ENCODE measurements at places on chromosomes 12 and 14.
A peak's percentile ranks its signal among the peaks of the same experiment; 100 is the strongest.

DNA sequence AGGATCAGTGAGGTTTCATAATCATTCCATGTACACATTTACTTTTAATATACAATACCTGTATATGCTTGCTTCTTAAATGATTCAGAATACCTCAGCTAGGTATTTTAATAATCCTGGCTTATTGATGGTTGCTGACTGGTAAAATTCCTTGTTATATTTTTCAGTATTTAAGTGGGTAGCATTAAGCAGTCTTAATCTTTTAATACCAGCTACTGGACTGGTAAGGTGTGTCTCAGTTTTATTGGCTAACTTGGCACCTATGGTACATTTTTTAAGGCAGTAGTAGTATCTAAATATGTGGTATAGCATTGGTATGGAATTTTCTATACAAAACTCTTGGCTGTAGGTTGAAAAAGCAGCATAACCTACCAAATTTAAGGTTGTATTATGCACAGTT lies 96.6 kb downstream of the RAD52 start:
- no peak for DNase-seq

DNA sequence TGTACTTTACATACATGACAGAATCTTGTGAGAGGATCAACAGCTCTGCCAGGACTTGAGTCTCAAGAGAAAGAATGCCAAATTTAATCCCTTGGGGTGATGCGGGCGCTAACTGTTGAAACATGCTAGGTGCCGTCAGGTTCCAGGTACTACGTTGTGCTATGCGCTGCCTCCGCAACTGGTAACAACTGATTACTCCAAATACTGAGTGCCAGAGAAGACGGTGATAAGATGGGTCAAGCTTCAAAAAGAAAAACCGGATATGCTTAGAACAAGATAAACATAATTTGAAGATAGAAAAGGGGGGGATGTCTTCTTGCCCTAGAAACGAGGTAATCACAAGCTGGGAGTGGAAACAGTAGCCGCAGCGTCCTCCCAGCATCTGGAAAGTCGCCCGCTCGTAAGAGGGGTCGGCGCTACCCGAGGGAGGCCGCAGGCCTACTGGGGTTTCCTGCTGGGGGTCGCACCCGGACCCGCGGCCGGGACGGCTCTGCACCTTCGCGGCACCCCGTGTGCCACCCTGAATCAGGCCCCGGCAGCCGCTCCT lies 678 bp downstream of the ZBTB25 start:
- no peak for DNase-seq

- DNase-seq = no peak
These were observed 483 bp upstream of the NR1H4 start for GRCh38 chr12:100473050-100473715.

GRCh38 chr12:52829986-52830770 lies 3.9 kb downstream of the KRT79 start:
- DNase-seq = no peak

DNA sequence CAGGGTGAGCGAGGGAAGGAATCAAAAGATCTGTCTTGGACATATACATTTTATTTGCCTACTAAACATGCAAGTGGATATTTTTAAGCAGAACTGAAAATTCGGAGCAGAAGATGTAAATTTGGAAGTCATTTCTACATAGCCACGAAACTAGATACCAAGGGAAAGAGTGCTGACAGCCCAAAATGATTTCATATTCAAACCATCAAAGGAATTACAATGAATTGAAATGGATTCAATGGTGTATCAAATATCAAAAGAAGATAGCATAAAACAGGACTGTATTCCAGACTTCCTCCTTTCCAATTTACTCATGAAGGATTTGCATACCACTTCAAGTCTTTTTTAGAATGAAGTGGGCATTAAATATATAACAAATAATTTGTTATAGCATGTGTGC lies 313.5 kb upstream of the KITLG start:
- no peak for DNase-seq

GRCh38 chr12:96402061-96402460 lies 1.8 kb upstream of the CDK17 start:
- DNase-seq = no peak

DNA sequence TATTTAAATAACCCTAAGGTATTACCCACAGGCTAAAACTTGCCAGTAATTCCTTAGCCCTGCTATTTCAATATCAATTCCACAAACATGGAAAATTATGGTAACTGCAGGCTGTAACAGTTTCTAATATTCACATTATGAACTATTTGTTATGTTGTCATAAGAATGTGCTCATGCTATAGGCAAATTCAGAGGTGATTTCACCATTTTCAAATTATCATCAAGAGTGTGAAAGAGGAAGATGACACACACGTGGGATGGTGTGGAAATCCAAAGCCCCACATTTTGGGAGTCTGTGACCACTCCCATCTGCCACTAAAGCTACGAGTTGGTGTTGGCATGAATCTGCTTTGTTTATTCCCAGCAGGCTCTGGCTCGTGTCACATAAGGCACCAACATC lies 5.9 kb upstream of the MYO1A start:
- DNase-seq = no peak

DNA sequence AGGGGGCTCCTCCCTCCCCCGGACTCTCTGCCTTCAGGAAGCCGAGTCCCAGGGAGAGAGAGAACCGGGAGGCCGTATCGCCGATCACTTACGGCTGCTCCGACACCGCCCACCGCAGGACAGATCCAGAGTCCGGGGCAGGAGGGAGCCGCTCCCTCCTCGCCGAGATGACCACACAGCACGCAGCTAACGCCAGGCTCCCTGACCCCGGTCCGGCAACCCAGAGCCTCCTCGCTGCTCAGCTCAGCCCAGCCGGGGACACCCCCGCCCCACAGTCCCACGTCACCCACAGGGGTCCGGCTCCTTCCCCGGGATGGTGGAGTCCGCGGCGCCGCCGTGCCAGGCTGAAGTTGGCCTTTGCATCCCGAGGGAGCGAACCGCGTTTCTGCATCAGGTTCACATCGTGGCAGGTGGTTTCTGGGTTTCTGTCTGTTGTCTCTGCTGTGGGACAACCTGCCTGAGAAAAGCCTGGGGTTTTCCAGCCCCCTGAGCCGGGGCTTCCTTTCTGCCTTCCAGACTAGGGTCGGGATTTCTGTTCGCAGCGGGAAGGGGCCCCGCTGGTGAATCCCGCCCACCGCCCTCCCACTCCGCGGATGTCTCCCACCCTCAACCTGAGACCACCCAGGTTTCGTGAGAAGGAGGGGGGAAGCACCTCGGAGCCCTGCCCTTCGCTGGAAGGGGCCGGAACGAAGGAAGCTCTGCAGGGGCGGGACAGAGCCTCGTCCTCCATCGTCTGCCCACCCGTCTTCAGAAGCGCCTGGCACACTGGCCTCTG lies 61.2 kb downstream of the NOC4L start:
- no peak for DNase-seq

DNA sequence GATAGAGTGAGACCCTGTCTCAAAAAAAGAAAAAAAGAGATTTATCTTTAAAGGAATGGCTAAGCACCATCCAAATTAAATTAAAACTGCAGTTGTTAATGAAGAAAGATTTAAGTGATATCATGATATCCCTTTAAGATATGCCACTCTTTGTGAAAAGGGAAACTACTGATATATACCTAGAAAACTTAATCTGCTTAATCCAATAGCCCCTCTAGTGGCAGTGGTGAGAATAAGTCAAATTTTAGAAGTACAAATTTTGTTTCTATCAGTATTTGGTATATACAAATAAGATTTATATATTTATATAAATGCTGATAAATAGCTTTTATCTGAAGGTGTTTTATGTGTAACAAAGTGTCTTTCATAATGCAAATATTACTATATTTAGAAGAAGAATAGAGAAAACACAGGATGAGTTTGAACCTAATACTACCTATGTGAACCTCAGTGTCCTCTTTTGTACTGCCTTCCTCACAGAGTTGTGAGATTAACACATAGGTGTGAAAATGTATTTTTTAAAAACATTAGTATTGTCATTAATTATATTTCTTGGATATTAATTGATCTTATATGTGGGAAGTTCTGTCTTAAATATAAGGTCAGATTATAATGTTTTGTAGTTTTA lies 51.4 kb upstream of the GARIN2 start:
- no peak for DNase-seq

- DNase-seq = peak; percentile 86
These were observed 34.8 kb downstream of the NFKBIA start for GRCh38 chr14:35369701-35370191.

GRCh38 chr14:49526101-49526500 lies 60.1 kb downstream of the RPS29 start:
- DNase-seq = no peak

- no peak for DNase-seq
These were observed 37.4 kb downstream of the MMAB start for GRCh38 chr12:109535863-109536250.

DNA sequence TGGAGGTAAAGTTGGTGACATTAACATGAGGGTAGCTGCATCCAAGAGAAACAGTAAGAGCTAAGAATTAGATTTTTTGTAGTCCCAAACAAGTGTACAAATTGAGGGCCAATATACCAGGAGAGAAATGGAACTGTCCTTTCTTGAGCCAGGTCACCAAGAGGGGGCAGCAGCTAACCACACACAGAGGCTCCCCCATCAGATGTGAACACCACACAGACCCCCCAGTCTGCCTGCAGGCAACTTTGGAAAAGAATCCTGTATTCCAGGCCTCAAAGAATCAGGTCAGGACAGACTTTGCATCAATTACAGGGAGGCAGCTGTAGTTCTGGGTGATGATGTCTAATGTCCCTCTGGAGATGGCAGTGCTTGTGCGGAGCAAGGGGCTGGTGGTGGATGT lies 77.9 kb downstream of the SPTB start:
- DNase-seq = no peak

DNA sequence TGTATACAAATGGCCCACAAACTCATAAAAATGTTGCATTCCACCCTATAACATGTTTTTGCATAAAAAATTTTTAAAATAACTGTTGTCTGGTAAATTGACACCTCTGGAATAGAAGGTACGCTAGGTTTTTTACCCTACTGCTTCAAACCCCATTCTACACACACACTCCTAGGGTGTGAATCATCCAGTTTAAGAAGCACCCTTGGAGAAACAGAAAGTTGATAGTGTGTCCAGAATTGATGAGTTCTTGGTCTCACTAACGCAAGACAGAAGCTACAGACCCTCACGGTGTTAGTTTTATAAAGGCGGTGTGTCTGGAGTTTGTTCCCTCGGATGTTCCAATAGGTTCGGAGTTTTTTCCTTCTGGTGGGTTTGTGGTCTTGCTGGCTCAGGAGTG lies 158.5 kb downstream of the KLRB1 start:
- no peak for DNase-seq

DNA sequence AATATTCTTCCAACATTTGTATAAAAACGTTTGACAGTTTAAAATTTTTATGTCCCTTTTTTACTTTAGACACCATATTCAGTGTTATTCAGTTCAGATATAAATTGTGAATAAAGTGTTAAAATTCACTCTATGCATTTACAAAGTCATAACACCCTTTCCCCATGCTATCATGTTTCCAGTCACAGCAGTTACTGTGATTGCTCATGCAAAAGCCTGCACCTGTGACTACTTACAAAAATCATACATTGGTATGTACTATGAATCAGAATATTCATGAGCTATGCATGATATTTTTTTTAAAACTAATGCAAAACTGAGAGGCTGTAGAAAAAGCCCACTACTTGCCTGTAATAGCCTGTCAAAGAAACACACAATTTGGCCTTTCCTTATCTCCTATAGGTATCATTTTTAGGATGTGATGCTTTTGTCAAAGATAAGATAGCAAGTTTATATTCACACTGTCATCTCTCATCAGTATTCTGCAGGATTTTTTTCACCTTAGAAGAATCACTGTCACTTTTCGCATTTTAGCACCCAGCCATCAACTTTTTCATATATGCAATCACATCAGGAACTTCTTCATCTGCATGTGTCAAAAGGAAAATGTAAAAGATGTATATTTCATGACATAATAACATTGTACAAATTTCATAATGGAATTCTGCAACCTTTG lies 443.2 kb downstream of the C12orf50 start:
- no peak for DNase-seq

GRCh38 chr14:70754991-70755390 lies 54.3 kb downstream of the MAP3K9 start:
- DNase-seq = no peak

DNA sequence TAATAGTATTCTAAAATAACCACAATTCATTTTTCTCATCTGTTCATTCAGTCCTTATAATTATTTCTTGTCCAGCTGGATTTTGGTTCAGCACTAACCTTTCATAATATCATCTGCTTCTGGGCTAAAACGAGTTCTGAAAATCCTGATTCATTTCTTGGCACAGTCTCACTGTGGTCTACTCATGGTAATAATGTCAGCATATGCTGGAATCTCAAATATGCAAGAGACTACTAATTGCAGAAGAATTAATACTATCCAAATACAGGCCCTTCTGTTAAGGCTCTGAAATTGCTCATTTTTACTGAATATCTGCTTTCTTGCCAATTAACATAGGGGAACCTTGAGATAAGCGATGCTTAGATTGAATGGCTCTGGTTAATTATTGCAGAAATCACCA lies 597.1 kb downstream of the RPL10L start:
- no peak for DNase-seq

DNA sequence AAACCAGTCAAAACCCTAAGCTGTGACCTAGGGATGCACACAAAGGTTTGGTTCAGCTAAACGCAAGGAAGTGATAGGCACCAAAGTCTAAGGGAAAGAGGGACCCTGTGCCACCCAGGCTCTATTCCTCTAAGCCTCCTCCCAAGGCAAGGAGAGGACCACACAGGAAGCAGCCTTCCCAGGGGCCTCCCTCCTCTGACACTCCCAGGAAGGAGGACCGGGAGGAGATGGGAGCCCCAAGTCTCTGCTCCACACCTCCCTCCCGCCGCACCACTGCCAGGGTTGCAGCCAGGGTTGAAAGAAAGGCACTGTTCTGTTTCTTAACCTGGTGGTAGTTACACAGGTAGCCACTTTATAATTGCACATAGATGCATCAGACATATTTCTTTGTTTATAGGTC lies 21.9 kb downstream of the TCHP start:
- no peak for DNase-seq

DNA sequence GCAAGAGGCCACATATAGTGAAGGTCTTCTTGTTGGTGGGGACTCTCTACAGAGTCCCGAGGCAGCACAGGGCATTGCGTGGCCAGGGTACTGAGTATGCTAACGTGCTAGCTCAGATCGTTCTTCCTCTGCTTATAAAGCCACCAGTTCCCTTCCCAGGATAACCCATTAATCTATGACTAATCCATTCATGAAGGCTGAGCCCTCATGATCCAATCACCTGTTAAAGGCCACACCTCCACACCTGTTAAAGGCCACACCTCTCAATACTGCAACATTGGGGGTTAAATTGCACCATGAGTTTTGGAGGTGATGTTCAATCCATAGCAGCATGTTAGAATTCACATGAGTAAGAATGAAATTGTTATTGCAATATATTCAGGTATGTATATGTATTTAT lies 12.8 kb upstream of the YARS2 start:
- DNase-seq = no peak
